T-helper 22 cell (primary cell): ENCODE measurements at places on chromosomes 2 and 18.

- no peak for DNase-seq
Measured at GRCh38 chr2:172969166-172969565, 106.5 kb upstream of the MAP3K20 start.

DNA sequence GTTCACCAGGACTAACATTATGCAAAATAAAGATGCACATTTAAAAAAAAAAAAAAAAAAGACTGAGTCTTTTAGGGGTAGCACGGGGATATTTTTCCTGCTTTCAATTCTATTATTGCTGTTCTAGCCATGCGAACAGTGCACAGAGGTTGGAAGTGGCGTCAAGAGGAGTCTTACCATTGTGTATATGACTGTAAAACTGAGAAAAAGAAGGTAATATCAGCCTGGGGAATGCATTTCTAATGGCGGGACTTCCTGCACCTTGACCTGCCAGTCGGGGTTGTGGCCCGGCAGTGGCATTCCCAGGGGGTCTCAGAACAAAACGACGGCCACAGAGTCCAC lies 48.5 kb upstream of the ATP6V1B1 start:
- no peak for DNase-seq

DNA sequence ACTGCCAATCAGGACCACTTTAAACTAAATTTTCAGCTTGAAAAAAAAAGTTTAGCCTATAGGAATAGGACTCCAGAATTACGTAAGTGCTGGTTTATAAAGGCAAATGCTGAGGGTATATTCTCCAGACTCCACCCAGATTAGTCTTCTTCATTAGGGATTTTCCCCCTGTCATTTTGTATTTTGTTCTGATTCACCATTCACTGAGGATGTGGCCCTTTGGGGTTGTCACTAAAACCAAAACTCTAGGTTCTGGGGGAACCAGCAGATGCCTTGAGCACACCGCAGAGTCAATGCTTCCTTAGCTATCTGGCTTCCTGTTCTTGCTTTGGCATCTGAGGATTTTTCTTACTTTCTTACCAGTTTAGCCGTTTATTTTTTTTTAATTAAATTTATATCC lies 10.5 kb downstream of the SCYGR4 start:
- DNase-seq, result no peak

GRCh38 chr2:239978411-239978810 lies 46.7 kb downstream of the NDUFA10 start:
- DNase-seq, result no peak

DNA sequence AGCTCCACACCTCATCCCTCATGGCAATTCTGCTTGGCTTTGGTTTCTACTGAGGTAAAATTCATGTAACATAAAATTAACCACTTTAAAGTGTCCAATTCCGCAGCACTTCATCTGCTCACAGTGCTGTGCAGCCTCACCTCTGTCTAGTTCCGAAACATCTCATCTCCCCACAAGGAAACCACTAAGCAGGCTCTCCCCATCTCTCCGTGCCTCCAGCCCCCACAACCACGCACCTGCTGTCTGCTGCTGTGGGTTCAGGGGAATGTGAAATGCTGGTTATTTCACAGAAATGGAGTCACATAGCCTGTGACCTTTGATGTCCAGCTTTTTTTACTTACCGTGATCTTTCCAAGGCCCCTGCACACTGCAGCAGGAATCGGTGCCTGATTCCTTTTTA lies 7.7 kb upstream of the GPC1 start:
- DNase-seq, result no peak

- DNase-seq, result no peak
Measured at GRCh38 chr2:37871456-37872191, 53.5 kb upstream of the RMDN2 start.

DNA sequence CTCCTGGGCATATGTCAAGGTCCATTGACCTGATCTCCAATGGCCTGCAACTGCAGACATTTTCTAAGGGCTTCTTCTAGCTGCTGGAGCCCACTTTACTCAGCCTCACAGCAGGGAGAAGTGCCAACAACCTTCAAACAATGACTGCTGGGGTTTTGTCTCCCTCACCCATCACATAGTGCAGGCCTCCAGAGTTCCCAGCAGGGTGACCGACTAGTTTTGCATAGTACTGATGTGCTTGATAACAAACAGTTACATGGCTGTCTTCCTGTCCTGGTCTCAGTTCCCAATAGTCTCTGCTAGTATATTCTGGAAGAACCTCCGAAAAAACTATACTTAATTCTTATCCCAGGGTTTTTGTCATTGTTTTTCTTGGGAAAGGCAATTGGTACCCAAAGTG lies 10.4 kb upstream of the NETO1 start:
- DNase-seq, result no peak

GRCh38 chr18:33803636-33804035 lies 225.6 kb downstream of the ASXL3 start:
- no peak for DNase-seq

- DNase-seq, result no peak
Measured at GRCh38 chr18:70288171-70288850, 534 bp upstream of the SOCS6 start.

DNA sequence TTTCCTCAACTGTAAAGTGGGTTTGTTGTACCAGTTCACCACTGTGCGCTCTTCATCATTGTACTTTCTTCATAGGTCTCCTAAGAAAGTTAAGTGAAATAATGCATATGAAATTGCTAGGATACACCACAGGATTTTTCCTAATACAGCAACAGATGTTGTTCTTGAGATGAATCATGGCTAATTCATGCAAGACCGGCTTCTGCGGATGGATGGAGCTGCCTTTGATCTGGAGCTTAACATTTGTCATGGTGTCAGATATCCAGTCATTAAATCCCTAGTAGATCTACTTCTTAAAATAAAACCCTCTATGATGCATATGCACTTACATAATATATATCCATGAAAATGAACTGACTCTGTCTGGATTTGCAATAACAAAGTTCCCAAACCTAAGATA lies 114.1 kb downstream of the COL6A3 start:
- no peak for DNase-seq

GRCh38 chr2:97963880-97964279 lies 31.9 kb downstream of the TMEM131 start:
- no peak for DNase-seq

DNA sequence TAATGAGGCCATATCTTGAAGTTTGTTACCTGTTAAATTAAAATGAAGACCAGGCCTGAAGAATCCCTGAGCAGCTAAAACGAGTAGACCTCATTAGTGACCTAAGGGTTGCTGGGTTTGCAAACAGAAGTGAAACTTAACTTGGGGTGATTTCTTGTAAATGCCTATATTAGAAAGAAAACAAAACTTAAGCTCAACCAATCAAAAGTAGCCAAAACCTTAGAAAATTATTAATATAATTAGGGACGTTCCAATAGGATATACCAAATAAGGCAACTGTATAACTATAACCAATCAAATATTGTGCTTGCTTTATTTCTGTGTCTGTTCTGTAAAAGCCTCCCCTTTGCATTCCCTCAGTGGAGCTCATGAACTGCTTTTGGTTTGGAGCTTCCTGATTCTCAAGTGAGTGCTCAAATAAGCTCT lies 137.9 kb upstream of the VRK2 start:
- DNase-seq, result no peak

DNA sequence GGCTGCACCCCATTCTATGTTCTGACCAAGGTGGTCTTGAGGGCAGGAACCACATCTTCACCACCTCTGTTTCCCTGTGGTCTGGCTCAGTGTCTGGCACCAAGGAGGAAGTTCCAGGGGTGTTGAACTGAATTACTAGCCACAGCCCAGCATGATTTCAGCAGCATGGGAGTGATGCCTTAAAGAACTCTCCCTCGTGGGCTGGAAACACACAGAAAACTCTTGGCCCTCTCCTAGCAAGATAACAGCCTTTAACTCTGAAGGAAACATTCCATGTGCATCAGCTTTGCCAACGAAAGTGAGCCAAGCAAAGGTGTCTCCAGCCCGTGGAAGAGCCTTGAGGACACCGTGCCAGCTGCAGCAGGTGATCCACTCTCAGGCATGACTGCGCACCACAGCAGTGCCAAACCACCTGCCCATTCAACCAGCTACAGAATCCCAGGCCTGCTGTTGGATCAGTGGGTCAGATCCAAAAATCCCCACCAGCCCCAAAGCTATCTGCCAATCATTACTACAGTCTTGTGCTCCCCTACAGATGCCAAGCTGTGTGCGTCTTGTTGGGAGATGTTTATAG lies 124.8 kb downstream of the TTC32 start:
- no peak for DNase-seq

DNA sequence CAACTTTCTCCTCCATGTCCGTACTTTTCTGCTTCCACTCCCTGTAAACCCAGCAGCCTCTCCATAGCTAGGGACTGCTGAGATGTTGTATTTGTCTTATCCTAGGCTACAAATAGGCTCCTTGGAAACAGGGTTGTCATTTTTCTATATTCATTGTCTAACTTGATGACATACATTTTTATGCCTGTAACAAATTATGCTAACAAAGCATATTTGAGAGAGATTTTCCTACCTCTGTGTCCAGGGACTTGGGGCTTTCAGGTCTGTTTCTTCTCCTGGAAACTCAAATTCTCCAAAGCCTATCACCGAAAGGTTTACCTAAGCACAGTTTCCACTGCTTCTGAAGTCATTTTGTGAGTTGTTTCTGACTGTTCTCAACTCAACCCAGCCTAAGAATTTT lies 102.7 kb downstream of the UBE2E3 start:
- DNase-seq, result no peak

- DNase-seq, result no peak
Measured at GRCh38 chr2:20916604-20917286, 93.8 kb upstream of the LDAH start.

DNA sequence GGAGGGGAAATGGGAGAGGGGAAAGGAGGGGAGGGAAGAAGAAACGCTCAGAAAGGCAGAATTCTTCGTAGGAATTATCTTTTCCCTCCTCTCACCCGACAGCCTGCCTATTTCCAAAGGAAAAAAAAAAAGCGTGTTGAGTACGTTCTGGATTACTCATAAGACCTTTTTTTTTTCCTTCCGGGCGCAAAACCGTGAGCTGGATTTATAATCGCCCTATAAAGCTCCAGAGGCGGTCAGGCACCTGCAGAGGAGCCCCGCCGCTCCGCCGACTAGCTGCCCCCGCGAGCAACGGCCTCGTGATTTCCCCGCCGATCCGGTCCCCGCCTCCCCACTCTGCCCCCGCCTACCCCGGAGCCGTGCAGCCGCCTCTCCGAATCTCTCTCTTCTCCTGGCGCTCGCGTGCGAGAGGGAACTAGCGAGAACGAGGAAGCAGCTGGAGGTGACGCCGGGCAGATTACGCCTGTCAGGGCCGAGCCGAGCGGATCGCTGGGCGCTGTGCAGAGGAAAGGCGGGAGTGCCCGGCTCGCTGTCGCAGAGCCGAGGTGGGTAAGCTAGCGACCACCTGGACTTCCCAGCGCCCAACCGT lies at the start of gene GAD1:
TSS of gene GAD1 (plus strand) at position 384 of the 589 bp plus-strand sequence. CDS start 1,705 bp downstream, outside the sequence.
- peak; percentile 22 for DNase-seq

- DNase-seq, result peak; percentile 7
Measured at GRCh38 chr18:50879302-50880118, 592 bp downstream of the ME2 start.

GRCh38 chr2:54722641-54723040 lies 821 bp upstream of the EML6 start:
- no peak for DNase-seq

GRCh38 chr18:10249270-10249669 lies 205.2 kb upstream of the APCDD1 start:
- no peak for DNase-seq

- no peak for DNase-seq
Measured at GRCh38 chr2:162697111-162697510, 141.5 kb downstream of the KCNH7 start.

- DNase-seq, result no peak
Measured at GRCh38 chr2:181189951-181190350, 209.5 kb downstream of the UBE2E3 start.

- no peak for DNase-seq
Measured at GRCh38 chr18:79590191-79591031, 89.2 kb upstream of the CTDP1 start.

- no peak for DNase-seq
Measured at GRCh38 chr2:154195644-154196195, 324.0 kb downstream of the GALNT13 start.

DNA sequence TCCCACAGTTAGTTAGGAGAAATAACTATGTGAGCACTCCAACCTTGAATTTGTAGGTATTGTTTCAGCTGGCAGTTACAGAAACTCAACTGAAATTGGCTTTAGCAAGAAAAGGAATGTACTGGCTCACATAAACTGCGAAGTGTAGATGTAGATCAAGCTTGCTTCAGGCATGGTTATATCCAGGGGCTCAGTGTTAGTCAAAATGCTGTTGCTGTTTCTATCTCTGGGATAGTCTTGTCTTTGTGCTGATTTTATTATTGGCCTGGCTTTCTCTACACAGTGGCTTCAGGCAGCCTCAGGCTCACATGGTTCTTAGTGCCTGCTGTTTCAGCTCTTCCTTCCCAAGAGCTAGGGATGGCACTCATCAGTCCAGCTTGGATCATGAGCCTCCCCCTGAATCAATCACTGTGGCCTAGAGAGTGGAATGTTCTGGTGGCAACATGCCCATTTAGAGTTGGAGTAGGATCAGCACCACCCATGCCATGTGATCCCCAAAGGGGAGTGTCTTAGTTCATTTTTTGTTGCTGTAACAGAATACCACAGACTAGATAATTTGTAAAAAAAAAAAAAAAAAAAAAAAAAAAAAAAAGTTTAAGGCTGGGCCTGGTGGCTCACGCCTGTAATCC lies 69.1 kb upstream of the FOXI3 start:
- no peak for DNase-seq

GRCh38 chr2:70094171-70094977 lies 7.1 kb downstream of the PCBP1 start:
- no peak for DNase-seq
